ENCODE measurements at places on chromosomes 3 and 15.

DNA sequence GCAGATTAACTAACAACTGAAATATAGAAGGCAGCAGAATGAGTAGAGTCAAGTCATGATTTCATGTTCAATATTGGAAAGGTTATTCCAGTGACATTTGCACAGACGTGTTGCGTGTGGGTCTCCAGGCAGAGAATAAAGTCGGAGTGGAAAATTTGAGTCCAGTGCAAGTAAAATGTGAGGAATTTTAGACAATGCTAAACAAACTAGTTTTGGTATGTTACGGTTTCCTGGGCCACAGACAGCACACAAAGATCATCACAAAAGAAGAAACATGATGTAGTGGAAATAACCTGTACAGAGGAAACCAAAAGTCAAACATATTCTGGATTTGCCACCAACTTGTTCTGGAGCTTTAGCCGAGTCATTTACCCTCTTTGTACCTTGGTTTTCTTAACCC is 367 bp downstream of the OR4F6 start:
- no peak for DNase-seq

DNA sequence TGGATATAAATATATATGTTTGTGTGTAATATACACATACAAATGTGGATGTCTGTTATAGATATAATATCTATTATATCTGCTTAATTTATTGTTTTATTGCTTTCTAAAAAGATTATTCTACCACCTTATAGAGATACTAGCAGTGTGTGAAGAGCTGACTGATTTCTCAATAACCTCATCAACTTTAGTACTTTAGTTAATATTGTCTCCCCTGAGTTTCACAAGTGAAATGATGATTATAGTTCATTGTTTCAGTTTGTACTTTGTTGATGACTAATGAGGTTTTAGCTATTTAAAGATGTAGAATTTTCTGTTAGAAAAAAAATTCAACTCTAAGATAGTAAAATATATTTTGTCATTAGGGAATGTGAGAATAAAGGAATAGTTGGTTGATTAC is 11.4 kb downstream of the RSRC1 start:
- DNase-seq = no peak

GRCh38 chr3:73926360-73927202 is 301.8 kb upstream of the PDZRN3 start:
- DNase-seq = no peak

- no peak for DNase-seq
Observed at GRCh38 chr3:73605412-73605811, 19.3 kb downstream of the PDZRN3 start.

DNA sequence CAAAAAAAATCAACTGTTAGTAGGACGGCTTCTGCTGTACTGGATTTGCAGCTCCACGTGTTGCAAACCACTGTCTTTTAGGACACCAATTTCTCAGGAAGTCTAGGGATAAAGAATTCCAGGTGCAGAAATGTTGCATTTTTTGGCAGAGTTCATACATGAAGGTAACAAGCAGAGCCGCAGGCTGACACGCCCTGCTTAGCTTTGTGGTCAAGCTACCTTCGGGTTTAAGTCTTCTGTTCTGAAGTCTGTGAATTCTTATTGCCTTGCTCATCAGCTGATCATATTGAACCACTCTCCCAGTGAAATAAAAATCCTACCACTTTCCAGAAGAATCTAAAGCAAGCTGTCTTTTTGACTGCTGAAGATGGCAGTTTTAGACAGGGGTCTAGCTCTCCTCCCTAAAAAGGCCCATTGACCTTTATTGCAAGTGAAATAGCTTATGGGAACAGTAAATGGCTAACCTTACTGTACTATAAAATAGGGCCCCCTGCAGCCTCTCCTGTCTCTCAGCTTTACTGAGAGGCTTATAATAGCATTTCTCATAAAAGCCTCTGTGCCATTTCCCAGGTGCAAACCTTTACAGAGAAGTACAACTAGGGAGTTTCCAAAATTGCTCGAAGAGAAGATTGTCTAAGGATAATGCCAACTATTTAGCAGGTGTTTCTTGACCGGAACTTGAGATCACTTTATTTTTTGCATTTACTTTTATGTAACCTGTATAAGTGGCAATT is 262.2 kb upstream of the IL12A start:
- no peak for DNase-seq

- DNase-seq = no peak
Observed at GRCh38 chr15:74497584-74497983, 36.6 kb upstream of the UBL7 start.

DNA sequence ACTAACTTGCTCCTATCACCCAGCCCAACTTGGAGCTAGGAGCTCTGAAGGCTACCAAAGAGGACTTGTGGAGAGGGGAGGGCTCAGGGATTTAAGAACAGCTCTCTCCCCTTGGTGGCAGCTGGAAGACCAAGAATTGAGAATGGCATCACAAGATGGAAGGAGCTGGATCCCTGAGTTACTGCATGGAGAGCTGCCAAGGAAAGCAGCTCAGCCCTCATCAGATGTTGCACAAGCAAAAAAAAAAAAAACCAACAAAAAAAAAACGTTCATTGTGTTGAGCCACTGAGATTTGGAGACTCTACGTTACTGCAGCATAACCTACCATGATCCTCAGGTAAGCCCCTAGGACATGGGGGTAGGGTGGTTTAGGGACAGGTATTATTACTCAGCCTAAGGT is 41.0 kb downstream of the ITGB5 start:
- DNase-seq = no peak

- DNase-seq = no peak
Observed at GRCh38 chr15:99135194-99135593, 30.3 kb downstream of the SYNM start.

GRCh38 chr15:50137330-50137761 is 18.3 kb upstream of the ATP8B4 start:
- no peak for DNase-seq

DNA sequence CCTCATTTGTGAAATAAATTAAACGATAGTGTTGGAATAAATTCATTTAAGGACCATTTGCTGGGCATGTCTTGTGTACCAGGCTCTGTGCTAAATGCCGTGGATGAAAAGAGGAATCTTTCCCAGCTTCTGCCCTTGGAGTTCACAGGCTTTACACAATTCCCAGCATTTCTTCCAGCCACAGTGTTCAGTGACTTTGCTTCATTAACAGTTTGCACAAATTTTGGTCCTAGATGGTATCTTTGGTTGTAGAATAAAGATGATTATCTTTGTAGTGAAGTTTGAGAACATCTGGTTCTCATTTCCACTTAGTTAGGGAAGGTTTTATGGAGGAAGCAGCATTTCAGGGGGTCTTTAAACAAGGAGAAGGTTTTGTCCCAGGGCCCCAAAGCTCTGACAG is 100.1 kb downstream of the LRTM1 start:
- no peak for DNase-seq

DNA sequence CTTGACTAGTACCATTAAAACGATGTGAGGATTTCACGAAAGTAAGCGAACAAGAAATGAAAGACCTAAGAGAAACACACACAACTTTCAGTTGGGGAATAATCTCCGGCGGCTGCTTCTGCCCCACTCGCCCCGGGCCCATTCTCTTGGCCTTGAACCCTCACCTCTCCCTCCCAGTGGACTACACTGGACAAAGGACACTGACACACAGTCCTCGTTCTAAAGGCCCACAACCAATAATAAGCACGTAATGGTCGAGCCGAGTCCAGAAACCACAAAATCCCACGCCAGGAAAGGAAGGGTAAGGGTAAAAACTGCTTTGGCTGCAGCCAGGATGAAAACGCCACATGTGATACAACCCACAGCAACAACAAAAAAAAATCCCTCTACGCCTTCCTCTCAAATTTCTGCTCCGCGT is 469 bp downstream of the ZNF770 start:
- no peak for DNase-seq

DNA sequence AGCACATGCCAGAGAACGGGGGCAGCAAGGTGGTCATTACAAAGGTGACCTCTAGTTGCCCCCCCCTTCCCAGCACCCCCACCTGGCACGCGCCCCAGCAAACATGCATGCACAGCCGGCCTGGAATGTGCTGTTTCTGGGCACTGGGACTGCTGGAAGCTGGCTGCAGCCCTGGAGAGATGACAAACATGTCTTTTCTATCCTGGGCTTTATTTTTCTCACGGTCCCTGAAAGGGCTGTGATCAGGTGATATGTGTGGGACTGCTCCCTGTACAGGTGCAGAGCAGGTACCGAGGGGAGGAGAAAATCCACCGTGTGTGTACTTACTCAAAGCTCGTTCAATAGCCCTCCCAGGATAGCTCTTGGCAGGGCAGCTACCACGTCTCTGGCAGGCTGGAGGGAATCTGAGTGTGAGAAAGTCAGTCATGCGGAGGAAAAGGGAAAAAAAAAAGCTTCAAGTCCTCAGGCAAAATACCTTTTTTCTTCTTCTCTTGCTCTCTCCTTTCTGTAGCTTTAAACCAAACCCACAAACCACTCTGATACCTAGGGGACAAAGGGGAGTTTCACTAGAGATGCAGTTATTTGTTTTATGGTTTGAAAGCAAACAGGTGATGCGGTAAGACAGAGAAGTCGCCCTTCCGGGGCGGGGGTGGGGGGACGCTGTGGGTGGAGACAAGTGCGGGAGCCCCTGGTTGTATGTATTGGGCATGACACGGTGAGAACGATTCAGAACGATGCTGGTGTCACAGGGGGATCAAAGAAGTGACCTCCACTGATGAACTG is 5.0 kb upstream of the HES1 start:
- no peak for DNase-seq

- no peak for DNase-seq
Observed at GRCh38 chr3:177928172-177928873, 607.9 kb upstream of the KCNMB2 start.

DNA sequence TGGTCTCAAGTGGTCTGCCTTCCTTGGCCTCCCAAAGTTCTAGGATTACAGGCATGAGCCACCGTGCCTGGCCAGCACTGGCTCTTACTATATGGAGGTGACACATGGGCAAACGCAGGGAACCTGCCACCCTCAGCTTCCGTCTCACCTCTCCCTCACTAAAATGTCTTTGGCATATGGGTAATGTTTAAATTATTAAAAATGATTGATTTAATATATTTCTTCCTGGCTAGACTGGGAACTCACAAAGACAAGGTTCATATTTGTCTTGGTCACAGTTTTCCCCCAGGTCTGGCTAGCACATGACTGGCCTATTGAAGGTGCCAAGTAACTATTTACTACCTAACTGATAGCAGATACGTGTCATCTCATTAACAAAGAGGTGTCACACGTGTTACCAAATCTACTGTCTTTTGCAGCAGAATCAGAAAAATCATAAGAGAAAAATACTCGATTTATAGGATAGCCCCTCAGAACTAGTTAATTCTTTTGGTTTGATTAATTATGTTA is 48.2 kb downstream of the SYNM start:
- no peak for DNase-seq

- DNase-seq = no peak
Observed at GRCh38 chr15:26023231-26023630, 160.1 kb upstream of the ATP10A start.

GRCh38 chr3:121996441-121996840 is 25.6 kb downstream of the ILDR1 start:
- DNase-seq = no peak

DNA sequence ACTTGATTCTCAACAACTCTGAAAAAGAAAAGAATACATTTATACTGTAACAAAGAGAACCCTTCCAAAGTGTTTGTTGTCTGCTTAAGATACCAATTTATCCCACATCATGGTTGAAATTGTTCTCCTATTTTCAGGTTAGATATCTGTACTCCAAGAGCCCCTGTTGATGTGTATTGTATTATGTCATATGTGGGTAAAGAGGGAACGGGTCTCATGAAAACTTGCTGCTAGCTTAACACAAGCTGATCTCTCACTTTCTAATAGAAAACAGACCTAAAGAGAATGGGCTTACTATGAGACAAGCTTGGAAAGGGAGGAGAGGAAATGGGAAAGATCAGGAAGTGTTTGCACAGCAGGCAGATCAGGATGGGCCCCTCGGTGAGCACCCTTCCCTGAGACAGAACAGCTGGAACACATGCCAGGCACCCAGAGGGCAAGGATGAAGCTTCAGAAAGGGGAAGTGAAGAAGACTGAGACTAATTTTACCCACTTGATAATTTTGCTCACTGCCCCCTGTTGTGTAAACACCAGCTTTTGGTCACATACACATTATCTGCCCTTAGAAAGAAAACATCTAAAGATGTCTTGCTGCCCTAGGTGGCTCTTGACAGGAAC is 747.9 kb upstream of the CCDC54 start:
- DNase-seq = no peak

GRCh38 chr3:464255-464654 is 267.7 kb downstream of the CHL1 start:
- DNase-seq = no peak

GRCh38 chr3:46162975-46163555 is 45.0 kb downstream of the CCR1 start:
- DNase-seq = no peak

DNA sequence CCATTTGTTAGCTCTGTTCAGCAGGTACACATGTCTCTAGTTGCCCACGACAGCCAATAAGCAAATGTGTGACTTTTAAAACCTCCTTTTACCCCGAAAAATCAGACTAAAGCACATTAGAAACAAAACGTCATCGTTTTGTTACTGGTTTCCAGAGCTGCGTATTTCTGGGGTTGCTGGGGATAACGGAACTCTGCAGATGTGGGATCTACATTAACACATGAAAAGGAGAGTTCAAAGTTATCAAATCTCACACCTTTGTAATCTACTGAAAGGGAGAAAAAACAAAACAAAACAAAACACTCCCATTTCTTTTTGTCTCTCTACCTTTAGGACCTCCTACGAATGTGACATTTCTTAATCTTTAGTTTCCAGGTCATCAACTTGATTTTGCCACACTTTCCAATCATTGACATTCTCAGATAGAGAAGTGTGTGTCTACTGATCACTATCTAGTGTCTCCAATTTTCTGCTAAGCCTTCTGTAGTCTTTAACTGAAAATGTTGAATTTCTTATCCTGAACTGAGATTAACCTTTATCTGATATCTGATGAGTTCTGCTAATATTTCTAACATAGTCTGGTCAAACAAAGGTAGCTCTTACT is 93.0 kb upstream of the TSPAN3 start:
- no peak for DNase-seq

DNA sequence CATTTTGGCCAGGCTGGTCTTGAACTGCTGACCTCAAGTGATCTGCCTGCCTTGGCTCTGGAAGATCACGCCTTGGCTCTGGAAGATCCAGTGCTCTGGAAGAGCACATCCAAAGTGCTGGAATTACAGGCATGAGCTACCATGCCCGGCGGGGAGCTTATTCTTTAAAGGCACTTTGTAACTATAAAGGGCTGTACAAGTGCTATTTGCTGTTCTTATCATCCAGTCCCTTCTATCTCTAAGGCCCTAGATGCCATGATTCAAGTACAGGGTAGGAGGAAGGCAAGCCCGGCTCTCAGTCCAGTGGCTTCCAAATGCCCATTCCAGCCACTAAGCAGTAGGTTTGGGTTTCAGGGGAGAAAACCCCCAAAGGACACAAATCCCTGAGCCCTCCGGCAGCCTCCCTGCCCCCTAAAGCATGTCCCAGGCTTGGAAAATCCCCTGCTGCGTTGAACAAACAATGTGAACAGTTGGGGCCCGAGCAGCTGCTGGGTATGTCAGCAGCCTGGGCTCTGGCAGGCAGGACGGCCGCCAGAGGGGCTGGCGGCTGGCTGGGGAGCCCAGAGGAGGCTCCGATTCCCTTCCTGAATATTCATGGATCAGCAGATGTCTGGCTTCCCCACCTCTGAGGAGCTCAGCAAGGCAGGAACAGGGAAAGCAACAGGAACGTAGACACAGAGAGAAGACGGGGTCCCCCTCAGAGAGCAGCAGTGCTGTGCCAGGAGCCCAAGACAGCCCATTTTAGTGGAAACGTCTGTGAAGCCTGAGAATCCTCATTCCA is 7.7 kb downstream of the IGDCC4 start:
- DNase-seq = no peak

GRCh38 chr3:173902401-173902800 is 504.9 kb downstream of the NLGN1 start:
- no peak for DNase-seq

GRCh38 chr3:101618726-101619125 is 44.7 kb downstream of the PCNP start:
- DNase-seq = no peak

Measured in stimulated activated CD8-positive, alpha-beta memory T cell treated with anti-CD3 and anti-CD28 coated beads, Interleukin-4, amount 100 ng/mL, for 1 hour (primary cell).